ENCODE measurements at places on chromosomes 6 and 20. TPM values are rescaled to one million over a fixed set of nuclear protein-coding genes. Genes with fewer than 3 reads are reported as not detected.

DNA sequence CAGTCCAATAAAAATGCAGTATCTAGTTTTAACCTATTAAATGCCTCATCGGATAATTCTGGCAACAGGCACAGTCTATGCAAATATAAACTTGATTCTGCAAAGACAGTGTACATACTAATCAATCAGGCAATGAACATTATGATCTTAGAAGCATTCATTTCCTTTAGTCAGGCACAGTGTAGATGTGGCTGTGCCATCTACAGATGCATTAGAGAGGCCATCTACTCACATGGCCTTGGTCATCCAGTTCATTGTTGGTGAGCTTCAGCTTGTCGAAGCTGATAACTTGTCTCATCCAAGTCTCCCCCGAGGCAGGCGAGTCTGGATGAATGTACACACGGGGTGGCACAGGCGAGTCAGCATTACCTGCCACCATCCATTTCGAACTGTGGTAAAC, 7.9 kb downstream of the TBX18 start:
- DNase-seq = no peak

DNA sequence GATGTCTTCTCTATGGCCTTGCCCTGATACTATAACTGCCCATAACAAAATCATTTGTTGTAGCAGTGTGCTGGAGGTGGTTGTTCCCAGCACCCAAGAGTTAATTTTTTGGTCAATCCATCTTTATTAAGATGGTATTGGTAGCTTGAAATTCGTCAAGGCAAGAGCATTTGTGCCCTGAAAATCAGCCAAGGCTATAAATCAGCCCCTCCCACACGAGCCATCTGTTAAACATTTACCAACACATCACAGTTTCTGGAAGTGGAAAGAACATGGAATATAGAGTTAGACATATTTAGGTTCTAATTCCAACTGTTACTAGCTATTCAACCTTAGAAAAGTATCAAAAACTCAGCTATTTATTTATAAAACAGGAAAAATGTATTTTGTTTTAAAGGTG, 888.4 kb upstream of the GJE1 start:
- no peak for DNase-seq

GRCh38 chr6:91926361-91926760, 1339.5 kb upstream of the MAP3K7 start:
- no peak for DNase-seq

Gene SIM1
- total RNA-seq = under 0.01 TPM

Data from fibroblast of the aortic adventitia (primary cell).